ENCODE measurements at places on chromosomes 7 and 10. TPM values are rescaled to one million over a fixed set of nuclear protein-coding genes. Genes with fewer than 3 reads are reported as not detected.
A peak's percentile ranks its signal among the peaks of the same experiment; 100 is the strongest.

GRCh38 chr7:21922605-21923004 lies 23.1 kb downstream of the CDCA7L start:
- no peak overlapping the region for H3K27ac ChIP-seq
- DNase-seq = no peak
- H3K4me1 ChIP-seq = no peaks in the 10 kb centered on the region
- H3K27me3 ChIP-seq = no peaks in the 10 kb centered on the region
- no peak overlapping the region for H3K4me3 ChIP-seq
- H3K36me3 ChIP-seq = no peaks in the 10 kb centered on the region

DNA sequence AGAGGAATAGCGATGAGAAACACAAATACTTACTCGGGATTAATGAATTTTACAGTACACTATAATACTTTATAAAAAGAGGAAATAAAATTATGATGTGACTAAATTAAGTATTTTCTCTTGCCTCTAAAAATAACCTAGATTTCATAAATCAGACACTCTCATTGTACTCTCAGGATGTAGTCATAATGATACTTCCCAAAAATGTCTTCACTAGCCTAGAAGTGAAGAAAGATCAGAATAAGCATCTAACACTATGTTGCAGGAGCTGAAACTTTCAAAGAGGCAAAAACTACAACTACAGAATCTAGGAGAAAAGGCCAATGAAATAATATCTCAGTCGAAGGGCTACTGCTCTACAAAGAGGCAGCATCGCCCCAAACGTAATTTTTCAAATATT lies 49.4 kb downstream of the DNAJC1 start:
- no peak overlapping the region for H3K27ac ChIP-seq
- no peak overlapping the region for H3K4me3 ChIP-seq
- no peaks in the 10 kb centered on the region for H3K4me1 ChIP-seq
- DNase-seq = no peak
- H3K27me3 ChIP-seq = no peaks in the 10 kb centered on the region
- no peaks in the 10 kb centered on the region for H3K36me3 ChIP-seq

GRCh38 chr10:132536241-132536876 lies 1.2 kb upstream of the INPP5A start:
- H3K36me3 ChIP-seq = no peaks in the 10 kb centered on the region
- peaks cover 30% of the 10 kb centered on the region for H3K4me1 ChIP-seq

DNA sequence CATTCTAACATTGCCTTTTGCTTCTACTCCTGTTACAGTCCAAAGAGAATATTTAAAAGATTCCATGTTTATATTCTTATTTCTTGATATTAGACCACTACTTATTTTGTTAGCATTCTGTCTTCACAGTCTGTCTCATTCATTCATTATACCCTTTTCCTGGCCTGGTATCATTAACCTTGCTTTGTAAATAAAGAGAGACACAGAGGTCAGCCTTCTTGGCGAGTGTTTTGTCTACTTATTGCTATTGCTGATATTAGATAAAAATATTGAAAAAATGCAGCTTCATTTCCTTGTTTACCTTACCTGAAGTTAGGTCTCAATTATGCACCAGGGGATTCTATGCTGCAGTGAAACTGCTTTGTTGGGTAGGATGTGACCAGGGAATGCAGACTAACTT lies 179.2 kb downstream of the NXPH1 start:
- H3K27ac ChIP-seq = no peak overlapping the region
- no peaks in the 10 kb centered on the region for H3K4me1 ChIP-seq
- H3K27me3 ChIP-seq = no peaks in the 10 kb centered on the region
- no peak for DNase-seq

DNA sequence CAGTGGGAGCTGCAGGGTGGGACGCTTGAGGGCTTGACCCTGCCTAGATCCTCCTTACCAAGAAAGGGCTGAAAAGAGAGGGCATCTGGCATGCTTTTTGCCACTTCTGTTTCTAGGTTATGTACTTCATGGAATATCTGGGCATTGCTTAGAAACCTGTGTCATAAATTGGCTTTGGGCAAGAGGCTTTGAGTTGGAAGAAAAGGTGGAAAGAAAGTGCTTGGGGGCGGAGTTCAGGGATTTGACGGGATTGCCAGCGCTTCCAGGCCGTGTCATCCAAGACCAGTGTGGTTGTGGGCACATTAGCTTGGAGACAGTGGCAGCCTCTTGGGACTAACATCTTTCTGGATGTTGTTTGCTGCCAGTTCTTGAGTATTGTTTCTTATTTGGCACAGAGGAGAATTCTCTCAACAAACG lies 825 bp downstream of the ZNF862 start:
- H3K36me3 ChIP-seq = no peaks in the 10 kb centered on the region
- peaks cover 6% of the 10 kb centered on the region for H3K4me1 ChIP-seq
- H3K4me3 ChIP-seq = peak overlapping the region; percentile 86
- DNase-seq = no peak

- H3K27ac ChIP-seq = peak overlapping the region; percentile 38
- H3K4me1 ChIP-seq = peaks cover 12% of the 10 kb centered on the region
- DNase-seq = no peak
Measured at GRCh38 chr10:11832042-11832441, 8.9 kb downstream of the PROSER2 start.

DNA sequence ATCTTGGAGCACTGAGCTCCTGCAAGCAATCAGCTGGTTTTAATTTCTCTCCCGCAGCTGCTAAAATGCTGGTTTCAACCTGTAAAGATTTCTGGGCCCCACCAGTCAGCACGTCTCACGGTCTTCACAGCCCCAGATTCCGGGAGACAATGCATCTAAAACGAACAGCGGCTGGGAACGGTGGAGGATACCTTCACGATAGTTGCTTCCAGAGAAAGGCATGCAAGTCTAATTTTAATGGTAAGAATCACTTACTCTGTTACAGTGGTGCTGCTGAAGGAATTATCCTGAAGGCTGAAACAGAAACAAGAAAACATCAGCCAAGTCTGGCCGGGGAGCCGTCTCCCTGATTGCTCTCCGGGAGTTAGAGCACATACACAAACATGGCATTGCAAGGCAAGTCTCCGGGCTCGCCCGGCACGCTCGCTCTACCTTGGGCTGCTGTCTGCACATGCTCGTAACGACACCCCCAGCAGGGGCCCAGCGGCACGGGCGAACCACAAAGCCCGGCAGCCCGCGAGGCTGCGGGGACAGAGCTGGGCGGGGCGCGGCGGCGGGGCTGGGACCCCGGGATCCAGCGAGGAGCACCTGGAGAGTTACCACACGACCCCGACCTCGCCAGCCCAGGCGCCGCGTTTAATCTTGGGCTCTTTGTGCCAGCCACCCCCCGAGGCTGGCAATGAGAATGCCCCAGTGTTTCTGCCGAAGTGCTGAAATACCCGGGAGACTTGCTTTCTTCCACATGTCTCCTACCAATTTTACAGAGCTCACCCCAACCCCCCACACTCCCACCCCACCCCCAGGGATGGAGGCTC lies at the start of gene FAM13C:
FAM13C (minus strand) TSS at position 406 of the 815 bp plus-strand sequence; CDS start at position 317, 89 bp downstream.
- no peaks in the 10 kb centered on the region for H3K36me3 ChIP-seq
- peak; percentile 85 for DNase-seq
- no peaks in the 10 kb centered on the region for H3K4me1 ChIP-seq

DNA sequence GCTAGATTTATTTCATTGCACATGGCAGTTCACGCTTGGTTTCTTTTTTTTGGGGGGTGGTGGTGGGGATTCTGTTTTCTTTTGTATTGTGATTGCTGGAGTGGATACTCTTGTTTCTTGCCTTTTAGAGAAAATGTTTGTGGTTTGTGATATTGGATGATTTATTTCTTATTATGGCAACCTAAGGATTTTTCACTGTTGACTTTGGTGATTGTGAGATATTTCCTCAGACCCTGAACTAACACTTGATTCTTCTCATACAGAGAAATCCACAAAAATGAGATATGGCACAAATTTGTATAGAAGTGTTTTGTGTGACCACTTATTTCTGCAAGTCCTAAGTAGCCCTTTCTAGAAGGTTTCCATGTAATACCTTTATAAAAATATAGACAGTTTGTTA lies 871.1 kb downstream of the LRMDA start:
- H3K27me3 ChIP-seq = no peaks in the 10 kb centered on the region
- no peaks in the 10 kb centered on the region for H3K36me3 ChIP-seq
- H3K4me1 ChIP-seq = peaks cover 4% of the 10 kb centered on the region
- DNase-seq = no peak
- no peak overlapping the region for H3K27ac ChIP-seq
- H3K4me3 ChIP-seq = no peak overlapping the region

- no peaks in the 10 kb centered on the region for H3K27me3 ChIP-seq
- H3K4me3 ChIP-seq = peak overlapping the region; percentile 73
- peak overlapping the region; percentile 91 for H3K27ac ChIP-seq
- no peak for DNase-seq
- H3K4me1 ChIP-seq = peaks cover 41% of the 10 kb centered on the region
- H3K36me3 ChIP-seq = no peaks in the 10 kb centered on the region
Measured at GRCh38 chr10:31927565-31927883, 1.1 kb downstream of the ARHGAP12 start.

- peaks cover 5% of the 10 kb centered on the region for H3K36me3 ChIP-seq
- no peaks in the 10 kb centered on the region for H3K27me3 ChIP-seq
- no peak overlapping the region for H3K4me3 ChIP-seq
Measured at GRCh38 chr7:30371321-30371720, 86.9 kb downstream of the ZNRF2 start.

- H3K36me3 ChIP-seq = no peaks in the 10 kb centered on the region
- H3K4me1 ChIP-seq = no peaks in the 10 kb centered on the region
- H3K4me3 ChIP-seq = no peak overlapping the region
- no peak overlapping the region for H3K27ac ChIP-seq
Measured at GRCh38 chr7:82665966-82666507, 222.5 kb upstream of the CACNA2D1 start.

- H3K4me3 ChIP-seq = no peak overlapping the region
- H3K4me1 ChIP-seq = no peaks in the 10 kb centered on the region
- no peak overlapping the region for H3K27ac ChIP-seq
- H3K27me3 ChIP-seq = no peaks in the 10 kb centered on the region
- DNase-seq = no peak
- no peaks in the 10 kb centered on the region for H3K36me3 ChIP-seq
Measured at GRCh38 chr7:142383841-142384492, 126.1 kb upstream of the PRSS58 start.

DNA sequence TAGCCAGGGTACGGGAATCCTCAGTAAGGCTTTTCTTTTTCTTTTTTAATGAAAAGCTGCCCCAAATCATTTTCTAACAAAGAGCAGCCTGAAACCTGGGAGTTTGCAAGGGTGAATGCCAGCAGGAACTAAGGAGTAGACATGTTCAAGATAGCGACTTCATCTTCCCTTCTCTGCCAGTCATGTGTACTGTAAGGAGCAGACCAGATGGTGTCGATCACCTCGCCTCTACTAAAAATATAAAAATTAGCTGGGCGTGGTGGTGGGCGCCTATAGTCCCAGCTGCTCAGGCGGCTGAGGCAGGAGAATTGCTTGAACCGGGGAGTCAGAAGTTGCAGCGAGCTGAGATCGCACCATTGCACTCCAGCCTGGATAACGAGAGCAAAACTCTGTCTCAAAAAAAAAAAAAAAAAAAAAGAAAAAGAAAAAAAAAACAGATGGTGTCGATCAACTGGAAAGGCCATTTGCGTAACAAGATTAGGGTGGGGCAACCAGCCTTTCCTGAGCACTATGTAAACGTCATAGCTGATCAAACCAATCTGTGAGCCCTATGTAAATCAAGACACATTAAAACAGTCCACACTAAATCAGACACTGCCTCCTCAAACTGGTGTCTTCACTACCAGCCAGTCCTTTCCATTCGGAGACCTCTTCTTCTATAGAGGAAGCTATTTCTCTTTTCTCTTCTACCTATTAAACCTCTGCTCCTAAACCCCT lies 33.8 kb downstream of the NOLC1 start:
- H3K27me3 ChIP-seq = no peaks in the 10 kb centered on the region
- peak overlapping the region; percentile 0 for H3K4me3 ChIP-seq
- H3K27ac ChIP-seq = no peak overlapping the region
- no peaks in the 10 kb centered on the region for H3K36me3 ChIP-seq
- no peak for DNase-seq
- no peaks in the 10 kb centered on the region for H3K4me1 ChIP-seq

- no peaks in the 10 kb centered on the region for H3K27me3 ChIP-seq
- H3K36me3 ChIP-seq = no peaks in the 10 kb centered on the region
- no peak overlapping the region for H3K4me3 ChIP-seq
- no peak overlapping the region for H3K27ac ChIP-seq
Measured at GRCh38 chr10:132670546-132671227, 115.3 kb downstream of the NKX6-2 start.

GRCh38 chr7:15798081-15798480 lies 111.6 kb upstream of the MEOX2 start:
- no peaks in the 10 kb centered on the region for H3K36me3 ChIP-seq
- no peak for DNase-seq
- H3K4me1 ChIP-seq = no peaks in the 10 kb centered on the region
- H3K27ac ChIP-seq = peak overlapping the region; percentile 12
- H3K4me3 ChIP-seq = no peak overlapping the region

DNA sequence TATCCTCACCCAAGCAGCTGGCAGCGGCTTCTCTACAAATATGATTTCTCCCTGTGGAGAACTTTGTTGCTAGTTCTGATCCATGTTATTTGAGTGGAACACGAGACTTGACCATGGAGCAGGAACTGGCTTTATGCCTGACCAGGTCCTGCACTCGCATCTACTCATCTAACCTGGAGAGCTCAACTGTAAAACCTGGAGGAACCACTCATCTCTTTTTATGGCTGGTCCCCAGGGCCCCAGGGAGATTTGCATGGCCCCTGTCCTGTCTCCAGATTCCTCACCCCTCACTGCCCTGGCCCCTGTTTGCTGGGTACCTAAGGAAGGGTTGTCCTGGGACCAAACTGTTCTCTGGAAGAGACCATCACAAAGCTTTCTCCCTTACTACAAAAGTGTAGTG lies 16.0 kb downstream of the TCAF1 start:
- peaks cover 8% of the 10 kb centered on the region for H3K27me3 ChIP-seq
- H3K4me1 ChIP-seq = peaks cover 4% of the 10 kb centered on the region
- no peak overlapping the region for H3K4me3 ChIP-seq
- DNase-seq = no peak
- no peak overlapping the region for H3K27ac ChIP-seq

- H3K27me3 ChIP-seq = no peaks in the 10 kb centered on the region
- no peak overlapping the region for H3K27ac ChIP-seq
- H3K4me1 ChIP-seq = no peaks in the 10 kb centered on the region
- no peaks in the 10 kb centered on the region for H3K36me3 ChIP-seq
- no peak for DNase-seq
Measured at GRCh38 chr7:94286111-94286510, 108.6 kb upstream of the COL1A2 start.

The IKZF5 gene
- 19.9 TPM for total RNA-seq

The FANK1 gene
- 2.6 TPM for total RNA-seq

The TRPV6 gene
- 0.38 TPM for total RNA-seq

The COL17A1 gene
- total RNA-seq = 1.5 TPM

The TMEM60 gene
- total RNA-seq = 22.8 TPM

The FAM25A gene
- total RNA-seq = not detected

The DDX21 gene
- total RNA-seq = 56.0 TPM

The PTPRE gene
- 70.6 TPM for total RNA-seq

The HKDC1 gene
- total RNA-seq = 9.6 TPM

The EMX2 gene
- not detected for total RNA-seq

All from upper lobe of right lung (tissue), 1 donor.